ENCODE measurements at places on chromosomes 12 and 14. TPM values are rescaled to one million over a fixed set of nuclear protein-coding genes. Genes with fewer than 3 reads are reported as not detected.

DNA sequence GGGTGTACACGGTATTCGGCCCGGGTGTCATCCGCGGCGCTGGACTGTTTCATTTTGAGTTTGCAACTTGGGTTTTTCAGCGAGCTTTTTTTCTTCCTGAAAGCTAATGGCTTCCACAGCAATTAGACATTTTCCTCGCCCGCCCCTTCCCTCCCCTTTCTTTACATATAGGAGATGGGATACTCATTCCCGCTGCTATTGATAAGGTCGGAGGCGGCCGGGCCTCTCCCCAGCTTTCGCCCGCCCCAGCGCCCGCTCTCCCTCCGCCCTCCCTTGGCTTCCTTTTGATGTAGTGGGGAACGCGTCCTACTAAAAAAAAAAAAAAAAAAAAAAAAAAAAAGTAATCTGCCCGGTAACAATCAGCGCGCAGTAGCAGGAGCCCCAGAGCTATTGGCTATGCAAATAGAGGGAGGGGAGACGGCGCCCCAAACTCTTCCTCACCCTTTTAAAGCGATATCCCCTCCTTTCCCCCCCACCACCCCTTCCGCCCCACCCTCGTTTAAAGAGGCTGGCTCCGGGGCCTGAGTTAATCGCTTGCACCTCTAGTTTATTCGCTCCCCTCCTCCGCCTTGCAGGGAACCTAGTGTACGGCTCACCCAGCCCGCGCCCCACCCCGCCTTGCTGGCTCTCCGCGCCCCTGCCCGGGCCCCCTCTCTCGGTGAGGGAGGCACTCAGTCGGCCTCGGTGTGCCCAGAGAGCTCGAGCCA lies 1.7 kb upstream of the CCND2 start:
- peak; percentile 82 for DNase-seq

Gene IL26
- not detected for total RNA-seq

GRCh38 chr12:75953312-75953906 lies 78.2 kb downstream of the PHLDA1 start:
- no peak for DNase-seq

Gene DLGAP5
- 0.52 TPM for total RNA-seq

DNA sequence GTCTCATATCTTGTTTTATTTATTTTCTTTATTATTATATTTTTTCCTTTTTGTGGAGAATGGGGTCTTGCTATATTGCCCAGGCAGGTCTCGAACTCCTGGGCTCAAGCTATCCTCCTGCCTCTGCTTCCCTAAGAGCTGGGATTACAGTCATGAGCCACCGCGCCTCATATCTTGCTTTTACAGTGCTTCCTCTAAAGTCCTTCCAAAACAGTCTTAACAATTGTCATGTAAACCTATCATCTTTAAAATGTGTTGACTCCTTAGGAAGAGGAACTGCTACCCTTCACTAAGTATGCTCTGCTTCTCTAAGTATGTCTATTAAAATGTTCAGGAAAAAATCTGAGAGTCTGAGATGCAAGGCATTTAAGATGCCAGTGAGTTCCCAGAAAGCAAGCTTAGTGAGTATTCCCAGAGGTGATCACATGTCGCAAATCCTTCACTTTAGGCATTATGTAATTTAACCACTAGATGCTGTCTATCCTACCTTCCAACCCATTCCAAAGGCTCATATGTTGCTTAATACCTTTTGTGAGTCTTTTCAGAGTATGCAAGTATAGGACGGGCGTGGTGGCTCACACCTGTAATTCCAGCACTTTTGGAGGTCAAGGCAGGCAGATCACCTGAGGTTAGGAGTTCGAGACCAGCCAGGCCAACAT lies 19.7 kb upstream of the FOXJ2 start:
- no peak for DNase-seq

GRCh38 chr12:113116875-113117274 lies 18.7 kb downstream of the RASAL1 start:
- no peak for DNase-seq

DNA sequence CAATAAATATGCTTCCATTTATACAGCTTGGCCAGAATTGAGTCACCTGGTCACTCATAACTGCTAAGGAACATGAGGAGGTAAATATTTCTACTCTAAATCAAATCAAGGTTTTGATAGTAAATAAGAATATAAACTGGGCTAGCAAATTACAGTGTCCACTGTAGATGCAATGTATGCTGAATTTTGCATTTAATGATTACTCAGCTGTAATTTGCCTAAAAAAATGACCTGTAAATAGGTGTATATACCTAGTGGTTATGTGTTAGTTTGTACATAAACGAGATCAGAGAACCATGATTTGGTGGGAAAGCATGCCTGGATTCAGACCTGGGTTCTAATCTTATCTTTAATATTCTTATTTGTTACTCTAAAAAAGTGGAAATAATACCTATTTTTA lies 76.6 kb upstream of the CNTN1 start:
- DNase-seq: no peak

- DNase-seq: no peak
Measured at GRCh38 chr12:121570467-121571283, 10.1 kb downstream of the KDM2B start.

Gene SYNDIG1L
- total RNA-seq: 2.9 TPM

DNA sequence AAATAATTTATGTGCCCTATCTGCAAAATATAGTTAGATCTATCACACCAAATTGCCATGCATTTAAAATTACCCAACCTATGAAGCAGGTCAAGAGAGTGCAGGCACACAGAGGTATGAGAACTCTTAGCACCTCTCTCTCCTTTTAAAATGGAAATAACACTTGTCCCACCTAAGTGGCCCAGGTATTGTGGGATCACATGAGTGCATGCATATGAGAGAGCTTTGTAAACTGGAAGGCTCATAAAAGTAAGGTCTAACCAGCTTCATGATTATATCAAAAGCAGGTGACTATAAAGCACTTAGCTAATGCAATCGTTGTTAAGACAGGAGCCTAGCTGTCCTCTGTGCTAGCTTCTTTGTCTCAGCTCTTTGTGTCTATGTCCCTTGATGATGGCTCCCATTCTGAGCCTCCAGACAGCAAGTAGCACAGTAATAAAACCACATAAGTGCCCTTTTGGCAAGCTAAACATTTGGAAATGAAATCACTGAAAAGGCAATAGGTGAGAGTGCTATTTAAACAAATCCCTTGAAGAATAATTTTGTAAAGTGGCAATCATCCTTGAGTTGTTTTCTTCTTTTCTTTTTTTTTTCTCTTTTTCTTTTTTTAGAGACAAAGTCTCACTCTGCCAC lies 219.0 kb downstream of the NTF3 start:
- no peak for DNase-seq

Gene RILPL2
- total RNA-seq: 15.1 TPM

Gene GLI1
- 1.4 TPM for total RNA-seq

Gene SLC25A29
- total RNA-seq: 104 TPM

GRCh38 chr14:69983317-69983716 lies 104.1 kb downstream of the SMOC1 start:
- DNase-seq: no peak

Gene TMEM121
- 1.5 TPM for total RNA-seq

DNA sequence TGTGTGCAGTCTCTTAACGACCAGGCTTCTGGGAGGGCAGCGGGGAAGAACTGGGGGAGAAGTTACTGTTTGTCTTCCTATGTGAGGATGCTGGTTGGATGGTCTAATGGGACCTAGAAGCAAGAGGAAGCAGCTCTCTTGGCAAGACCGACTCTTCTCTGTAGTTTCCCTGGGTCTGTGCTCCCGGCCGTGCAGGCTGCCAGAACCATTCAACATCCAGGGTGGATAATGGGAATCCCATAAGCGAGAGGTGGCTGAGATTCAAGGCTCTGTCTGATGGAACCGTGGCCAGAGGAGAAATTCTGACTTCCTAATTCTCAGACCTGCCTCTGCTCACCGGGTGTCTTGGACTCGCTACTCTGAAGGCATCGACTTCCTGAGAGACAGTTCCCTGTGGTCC lies 561.0 kb upstream of the TBX3 start:
- DNase-seq: no peak

Gene KLRC4
- 1.9 TPM for total RNA-seq

DNA sequence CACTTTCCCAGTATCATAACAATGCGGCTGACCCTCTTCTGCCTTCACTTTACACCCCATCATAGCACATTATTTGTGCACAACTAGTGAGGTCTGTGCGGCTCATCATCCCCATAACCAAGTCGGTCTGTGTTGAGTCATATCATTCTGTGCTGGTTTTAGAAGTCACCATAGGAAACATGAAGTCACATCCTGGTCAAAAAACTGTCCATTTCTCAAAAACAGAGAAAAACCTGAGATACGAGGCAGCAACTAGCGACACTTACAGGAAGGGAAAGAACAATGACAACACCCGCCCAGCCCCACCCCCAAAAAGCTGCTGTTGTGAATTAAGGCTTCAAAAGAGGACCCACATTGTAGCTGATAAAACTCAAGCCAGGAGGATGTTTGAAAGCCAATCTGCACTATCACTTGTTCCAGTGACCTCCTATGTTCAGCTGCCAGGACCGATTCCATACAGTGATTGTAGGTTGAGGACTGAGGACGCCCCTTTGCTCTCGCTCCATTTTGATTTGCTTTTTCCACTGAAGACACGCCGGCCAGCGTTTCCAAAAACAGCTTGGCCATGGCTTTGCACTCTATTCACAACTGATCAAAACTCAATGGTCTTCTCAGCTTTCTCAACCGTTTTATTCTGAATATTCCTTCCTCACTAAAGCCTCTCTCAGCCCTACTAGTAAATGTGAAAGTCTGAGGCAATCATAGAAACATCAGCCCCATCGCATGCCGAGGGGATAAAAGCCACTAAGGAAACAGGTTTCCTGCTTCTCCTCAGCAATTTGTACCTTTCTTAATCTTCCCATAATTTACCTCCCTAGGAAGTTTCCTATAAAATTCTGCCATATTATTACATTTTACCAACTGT lies 87.5 kb downstream of the DUSP16 start:
- DNase-seq: no peak

GRCh38 chr12:104890476-104891096 lies 67.5 kb downstream of the SLC41A2 start:
- no peak for DNase-seq

DNA sequence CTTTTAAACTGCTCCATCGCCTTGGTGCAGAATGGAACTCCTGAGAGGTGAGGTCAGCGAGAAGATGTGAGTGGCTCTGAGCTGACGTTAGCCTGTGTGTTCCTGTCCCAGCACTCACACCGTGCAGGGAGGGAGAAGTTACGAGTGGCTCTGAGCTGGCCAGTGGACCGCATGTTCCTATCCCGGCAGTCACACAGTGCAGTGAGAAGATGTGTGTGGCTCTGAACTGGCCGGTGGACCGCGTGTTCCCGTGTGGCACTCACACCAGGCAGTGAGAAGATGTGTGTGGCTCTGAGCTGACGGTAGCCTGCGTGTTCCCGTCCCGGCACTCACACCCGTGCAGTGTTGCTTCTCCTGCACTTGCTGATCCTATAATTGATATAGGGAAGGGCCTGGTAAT lies 59.9 kb downstream of the VCPKMT start:
- DNase-seq: peak; percentile 58

Gene CISTR
- total RNA-seq: not detected

Gene HSPB8
- total RNA-seq: 70.0 TPM

DNA sequence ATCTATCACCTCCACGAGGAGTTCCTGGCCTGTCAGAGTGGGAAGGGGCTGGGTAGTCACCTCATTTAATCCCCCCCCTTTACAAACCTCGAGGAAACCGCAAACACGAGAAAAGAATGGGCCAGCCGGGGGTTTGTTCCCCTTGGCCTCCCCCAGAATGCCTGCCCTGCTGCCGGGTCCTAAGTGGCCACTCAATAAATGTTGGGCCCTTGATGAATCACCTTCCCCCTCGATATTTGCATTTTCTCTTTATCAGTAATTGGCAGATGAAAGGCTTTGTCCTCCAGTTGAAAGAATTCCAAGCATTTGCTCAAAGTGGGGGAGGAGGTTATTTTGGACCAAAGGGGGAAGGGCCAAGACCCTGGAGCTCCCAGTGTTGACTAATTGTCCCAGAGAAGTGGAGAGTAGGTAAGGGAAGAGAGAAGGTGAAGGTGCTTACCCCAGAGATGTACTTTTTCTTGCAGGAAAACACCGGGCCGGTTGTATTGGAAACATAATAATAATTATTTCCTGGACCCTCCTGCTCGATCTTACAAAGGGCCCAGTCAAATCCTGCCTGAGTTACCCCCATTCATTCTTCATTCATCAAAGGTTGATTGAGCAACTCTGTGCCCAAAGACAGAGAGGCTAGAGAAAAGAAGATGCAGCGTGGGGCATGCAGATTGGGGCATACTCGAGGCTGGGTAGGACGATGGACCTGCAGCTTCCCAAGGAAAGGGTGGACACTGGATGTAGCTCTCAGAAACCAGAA lies 1.9 kb upstream of the KDM2B start:
- DNase-seq: no peak

- peak; percentile 25 for DNase-seq
Measured at GRCh38 chr12:53616950-53617349, 9.2 kb downstream of the ATF7 start.

DNA sequence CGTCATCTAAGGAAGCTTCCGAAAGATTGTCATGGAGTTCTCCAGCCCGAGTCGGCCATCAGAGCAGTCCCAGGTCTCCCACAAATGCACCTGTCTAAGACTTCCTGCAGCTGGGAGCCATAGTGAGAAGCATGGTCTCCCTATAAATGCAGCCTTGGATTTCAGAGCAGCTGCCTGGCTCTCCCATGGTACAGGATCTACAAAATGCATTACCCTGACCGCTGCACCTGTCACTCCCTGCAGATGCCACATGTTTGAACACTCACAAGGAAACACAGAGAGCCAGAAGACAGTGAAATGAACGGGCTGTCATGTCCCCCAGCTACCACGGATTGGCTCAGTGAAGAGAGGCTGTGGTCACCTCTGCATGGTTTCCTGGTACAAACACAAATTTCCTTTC lies 702.7 kb downstream of the MED13L start:
- no peak for DNase-seq

DNA sequence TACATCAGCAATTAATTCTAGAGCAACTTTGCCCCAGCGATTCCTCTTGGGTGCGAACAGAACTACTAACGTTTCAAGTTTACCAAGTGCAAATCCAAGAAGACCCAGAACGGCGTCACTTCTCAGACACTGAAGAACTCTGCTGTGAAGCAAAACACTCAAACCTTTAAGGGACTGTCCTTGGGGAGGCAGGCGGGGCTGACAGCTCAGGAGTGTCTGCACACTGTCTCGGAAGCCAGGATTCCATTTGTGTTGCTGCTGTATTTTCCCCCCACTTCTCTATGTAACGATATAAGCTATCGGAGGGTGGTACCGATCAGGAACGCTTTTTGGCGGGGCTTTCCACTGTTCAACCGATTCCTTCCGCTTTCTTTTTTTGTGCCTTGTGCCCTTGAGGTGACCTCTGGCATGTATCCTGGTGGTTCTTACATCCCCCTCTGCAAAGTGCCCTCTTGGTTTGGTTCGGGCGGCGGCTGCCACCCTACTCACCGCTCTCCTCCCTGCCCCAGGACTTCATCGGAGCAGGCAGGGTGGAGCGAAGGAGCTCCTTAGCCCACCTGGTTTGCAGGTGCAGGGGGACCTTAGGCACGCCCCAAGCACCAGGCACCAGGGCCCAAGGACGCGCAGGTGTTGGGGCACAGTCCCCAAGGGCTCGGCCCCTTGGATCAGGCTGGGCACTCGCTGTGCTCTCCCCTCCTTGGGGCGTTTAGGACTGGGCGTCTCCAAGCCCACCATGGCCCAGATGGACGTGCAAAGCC lies 19.2 kb upstream of the MLXIP start:
- no peak for DNase-seq

Gene PAH
- total RNA-seq: not detected

GRCh38 chr12:10562306-10562933 lies 51.0 kb downstream of the MAGOHB start:
- no peak for DNase-seq

Data from upper lobe of right lung (tissue), 1 donor.